Lung (tissue), 17 donors: ENCODE measurements at places on chromosomes 6 and 20. TPM values are rescaled to one million over a fixed set of nuclear protein-coding genes. Genes with fewer than 3 reads are reported as not detected.

GRCh38 chr20:32805721-32806120, 14.0 kb upstream of the MAPRE1 start:
- H3K27me3 ChIP-seq: no peaks in the 10 kb centered on the region
- no peaks in the 10 kb centered on the region for H3K36me3 ChIP-seq
- no peak overlapping the region for H3K27ac ChIP-seq
- H3K4me3 ChIP-seq: no peak overlapping the region
- H3K4me1 ChIP-seq: no peaks in the 10 kb centered on the region
- no peak for DNase-seq

The B3GALT4 gene
- 6.8 TPM for total RNA-seq

DNA sequence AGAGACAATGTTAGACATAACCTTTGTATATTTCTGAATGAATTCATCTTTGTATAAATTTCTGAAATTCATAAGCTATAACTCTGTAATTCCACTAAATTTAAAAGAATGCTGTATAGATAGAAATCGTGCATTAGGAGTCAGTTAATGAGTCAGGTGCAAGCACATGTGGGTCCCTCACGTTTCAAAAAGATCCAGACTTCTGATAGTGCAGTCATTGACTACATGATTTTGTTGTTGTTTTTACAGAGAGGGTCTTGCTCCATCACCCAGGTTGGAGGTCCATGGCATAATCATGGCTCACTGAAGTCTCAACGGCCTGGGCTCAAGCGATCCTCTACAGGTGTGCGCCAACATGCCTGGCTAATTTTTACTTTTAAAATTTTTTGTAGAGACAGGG, 14.6 kb downstream of the ESF1 start:
- peaks cover 15% of the 10 kb centered on the region for H3K36me3 ChIP-seq
- H3K4me3 ChIP-seq: no peak overlapping the region
- no peak for DNase-seq
- no peak overlapping the region for H3K27ac ChIP-seq
- H3K27me3 ChIP-seq: no peaks in the 10 kb centered on the region

DNA sequence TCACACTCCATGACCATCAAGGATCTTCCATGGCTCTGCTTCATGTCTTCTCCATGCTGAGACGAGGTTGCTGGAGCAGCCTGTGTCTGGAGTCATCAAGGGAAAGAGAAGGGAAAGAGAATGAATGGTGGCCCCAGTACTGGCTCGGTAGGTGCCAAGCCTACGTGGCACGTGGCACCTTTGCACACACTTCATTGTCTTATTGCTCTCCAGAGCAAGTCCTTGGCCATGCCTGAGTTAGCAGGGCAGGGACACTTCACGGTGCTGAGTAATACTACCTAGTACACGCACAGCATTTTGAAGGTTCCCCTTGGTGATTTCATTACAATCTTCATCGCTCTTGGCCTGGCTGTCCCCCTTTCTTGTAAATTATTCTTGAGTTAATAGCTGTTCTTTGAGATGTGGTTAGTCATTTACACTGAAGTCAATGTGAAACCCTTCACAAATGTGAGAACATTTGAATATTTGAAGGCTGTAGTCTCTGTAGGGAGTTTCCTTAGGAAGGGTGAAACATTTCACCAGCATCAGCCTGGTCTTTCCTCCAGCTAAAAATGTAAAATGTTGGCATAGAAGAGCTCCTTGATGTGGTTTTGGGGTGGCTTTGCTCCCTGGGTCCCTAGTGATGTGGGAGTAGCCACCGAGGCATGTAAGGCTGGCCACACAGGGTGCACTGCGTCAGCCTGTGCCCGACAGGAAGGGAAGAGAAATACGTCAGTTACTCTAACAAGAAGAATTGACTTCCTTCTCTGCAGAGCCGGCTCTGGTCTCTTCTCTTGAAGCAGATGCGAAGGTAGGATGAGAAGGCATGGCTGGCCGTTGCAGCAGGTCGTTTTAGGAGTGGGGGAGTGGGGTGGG, at the start of gene SYTL3:
SYTL3 (plus strand) TSS at position 766 of the 855 bp plus-strand sequence. CDS start 13,215 bp downstream, outside the sequence.
- H3K27ac ChIP-seq: peak within 1 kb of the TSS; percentile 88
- no peak within 1 kb of the TSS for H3K4me3 ChIP-seq
- no peaks in the 10 kb centered on the region for H3K36me3 ChIP-seq
- no peak for DNase-seq

DNA sequence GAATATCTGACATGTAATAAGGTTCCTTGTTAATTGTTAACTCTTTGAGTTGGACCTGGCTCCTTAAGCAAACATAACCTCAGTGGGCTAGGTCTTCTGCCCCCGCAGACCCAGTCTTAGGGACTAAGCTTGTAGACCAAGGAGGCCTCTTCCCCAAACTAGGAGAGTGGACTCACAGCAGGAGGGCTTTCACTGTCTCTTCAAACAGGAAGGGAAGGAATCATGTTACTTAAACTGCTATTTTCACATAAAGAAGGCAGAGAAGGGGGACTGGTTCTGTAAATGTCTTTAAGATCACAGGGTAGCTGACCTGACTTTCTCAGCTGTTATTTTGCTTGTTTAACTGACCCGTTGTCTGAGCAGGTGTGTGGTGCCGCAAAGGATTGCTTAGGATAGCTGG, 34.9 kb upstream of the PRDM1 start:
- no peak for DNase-seq
- H3K4me3 ChIP-seq: no peak overlapping the region

DNA sequence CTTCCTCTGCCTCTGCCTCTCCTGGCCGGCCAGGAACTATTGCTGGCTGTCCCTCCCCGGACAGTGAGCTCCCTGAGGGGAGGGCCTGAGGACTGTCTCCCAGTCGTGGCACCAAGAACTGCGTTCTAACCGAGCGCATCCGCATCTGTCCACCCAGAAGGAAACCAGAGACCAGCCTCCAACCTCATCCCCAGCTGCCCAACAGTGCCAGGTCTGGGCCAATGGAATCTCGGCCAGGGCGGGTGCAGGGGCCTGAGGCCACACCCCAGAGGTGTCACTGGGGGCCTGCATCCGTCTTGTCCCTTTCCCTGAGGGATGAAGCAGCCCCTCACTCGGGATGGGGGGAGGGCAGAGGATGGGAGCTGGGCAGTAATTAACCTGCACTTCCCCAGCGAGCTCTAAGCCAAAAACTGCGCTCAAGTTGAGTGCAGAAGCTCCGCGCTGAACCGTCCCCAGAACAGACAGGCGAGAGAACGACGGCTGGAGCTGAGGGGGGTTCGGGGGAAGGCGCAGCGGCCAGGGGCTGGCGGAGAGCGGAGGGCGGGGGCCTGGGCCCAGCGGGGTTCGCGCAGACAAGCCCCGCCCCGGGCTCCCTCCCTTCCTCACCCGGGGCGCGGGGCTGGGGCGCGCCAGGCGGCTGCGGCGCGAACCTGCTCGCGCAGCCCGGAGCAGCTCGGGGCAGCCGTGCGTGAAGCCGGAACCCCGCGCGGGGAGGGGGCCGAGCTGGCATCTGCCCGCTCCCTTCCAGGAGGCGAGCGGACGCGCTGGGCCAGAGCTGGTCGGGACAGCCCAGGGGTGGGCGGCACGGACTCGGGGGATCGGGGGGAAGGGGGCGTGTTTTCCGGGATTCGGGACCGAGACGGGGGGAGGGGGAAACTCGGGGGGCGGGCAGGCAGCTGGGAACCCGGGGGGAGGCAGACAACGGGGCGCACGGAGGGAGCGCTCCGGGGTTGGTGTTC, 1.4 kb downstream of the TFEB start:
- no peaks in the 10 kb centered on the region for H3K4me1 ChIP-seq
- no peaks in the 10 kb centered on the region for H3K27me3 ChIP-seq
- peak overlapping the region; percentile 98 for H3K27ac ChIP-seq
- DNase-seq: peak; percentile 80
- H3K36me3 ChIP-seq: no peaks in the 10 kb centered on the region

- H3K4me1 ChIP-seq: peaks cover 23% of the 10 kb centered on the region
- H3K27me3 ChIP-seq: no peaks in the 10 kb centered on the region
- no peak overlapping the region for H3K27ac ChIP-seq
- no peaks in the 10 kb centered on the region for H3K36me3 ChIP-seq
Measured at GRCh38 chr6:111478749-111479148, 4.3 kb downstream of the REV3L start.

DNA sequence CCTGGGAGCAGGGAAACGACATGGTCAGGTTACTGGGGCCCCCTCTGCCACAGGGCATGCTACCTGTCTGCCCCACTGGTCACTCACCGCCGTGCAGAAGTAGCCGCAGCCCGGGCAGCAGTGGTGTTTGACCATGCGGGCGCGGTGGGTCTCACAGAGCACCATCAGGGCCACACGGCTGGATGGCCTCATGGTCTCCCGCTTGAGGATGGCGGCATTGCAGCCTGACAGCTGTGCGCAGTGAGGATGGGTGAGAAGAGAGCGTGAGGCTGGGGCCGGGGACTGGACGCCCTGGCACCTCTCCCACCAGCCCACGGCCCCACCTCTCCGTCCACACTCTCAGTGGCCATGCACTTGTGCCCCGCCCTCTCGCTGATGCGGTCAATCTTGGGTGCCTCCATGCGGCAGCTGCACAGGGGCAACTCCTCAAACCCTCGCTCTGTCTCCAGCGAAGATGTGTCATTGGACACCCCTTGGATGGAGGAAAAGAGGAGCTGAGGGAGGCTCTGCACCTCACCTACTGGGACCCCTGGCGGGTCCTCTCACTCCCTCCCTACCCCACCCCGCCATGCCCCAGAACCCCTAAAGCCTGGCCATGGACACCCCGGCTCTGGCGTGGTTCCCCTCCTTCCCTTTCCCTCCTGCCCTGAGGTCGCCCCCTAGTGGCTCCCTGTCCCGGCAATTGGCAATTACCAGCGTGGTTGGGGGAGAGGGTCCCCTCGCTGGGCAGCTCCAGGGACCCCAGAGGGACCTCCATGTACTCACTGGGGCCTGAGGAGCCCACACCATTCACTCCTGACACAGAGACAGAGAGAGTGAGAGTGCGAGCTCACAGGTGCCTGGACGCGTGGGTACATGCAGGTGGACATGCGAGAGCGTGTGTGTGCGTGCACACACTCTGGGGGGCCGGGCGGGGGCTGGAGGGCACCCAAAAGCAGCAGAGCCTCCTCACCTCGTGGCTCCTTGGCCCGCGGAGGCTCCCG, 8.9 kb downstream of the EHMT2 start:
- H3K4me3 ChIP-seq: no peak overlapping the region
- H3K27me3 ChIP-seq: no peaks in the 10 kb centered on the region
- H3K36me3 ChIP-seq: peaks cover 58% of the 10 kb centered on the region
- no peak for DNase-seq

GRCh38 chr6:43840490-43841218, 70.6 kb downstream of the VEGFA start:
- no peaks in the 10 kb centered on the region for H3K36me3 ChIP-seq
- no peak overlapping the region for H3K27ac ChIP-seq
- DNase-seq: peak; percentile 73
- no peak overlapping the region for H3K4me3 ChIP-seq
- H3K4me1 ChIP-seq: peaks cover 12% of the 10 kb centered on the region

The FLRT3 gene
- total RNA-seq: 144 TPM

The TMEM200A gene
- 7.9 TPM for total RNA-seq

The SLC44A4 gene
- total RNA-seq: 66.4 TPM

DNA sequence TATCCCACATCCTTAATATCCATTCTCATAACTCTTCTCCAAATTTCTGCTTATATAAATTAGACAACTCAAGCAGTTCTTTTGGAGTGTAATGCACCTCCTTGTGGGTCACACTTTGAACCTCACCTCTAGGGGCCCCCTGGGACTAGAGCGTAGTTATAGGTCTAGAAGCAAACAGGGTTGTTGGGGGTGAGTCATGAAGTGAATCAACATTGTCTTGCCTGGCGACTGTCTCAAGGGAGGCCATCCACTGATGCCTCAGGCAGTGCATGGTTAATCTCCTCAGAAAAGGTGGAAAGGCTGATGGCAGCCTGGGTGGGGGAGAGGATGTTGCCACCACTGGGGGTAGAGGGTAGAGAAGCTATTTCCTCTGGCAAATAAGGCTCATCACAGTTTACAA, 129.1 kb downstream of the TNFRSF21 start:
- DNase-seq: no peak
- no peak overlapping the region for H3K27ac ChIP-seq
- no peaks in the 10 kb centered on the region for H3K36me3 ChIP-seq

The C2 gene
- 194 TPM for total RNA-seq

The KCNG1 gene
- total RNA-seq: 0.54 TPM

GRCh38 chr6:152330961-152331360, 306.2 kb downstream of the SYNE1 start:
- H3K27ac ChIP-seq: no peak overlapping the region
- H3K4me1 ChIP-seq: no peaks in the 10 kb centered on the region
- DNase-seq: no peak
- H3K27me3 ChIP-seq: no peaks in the 10 kb centered on the region
- H3K36me3 ChIP-seq: peaks cover 52% of the 10 kb centered on the region
- no peak overlapping the region for H3K4me3 ChIP-seq

- no peak overlapping the region for H3K4me3 ChIP-seq
- H3K4me1 ChIP-seq: peaks cover 9% of the 10 kb centered on the region
- H3K36me3 ChIP-seq: no peaks in the 10 kb centered on the region
- no peaks in the 10 kb centered on the region for H3K27me3 ChIP-seq
- DNase-seq: peak; percentile 78
Measured at GRCh38 chr6:149223904-149224351, 93.6 kb upstream of the TAB2 start.

DNA sequence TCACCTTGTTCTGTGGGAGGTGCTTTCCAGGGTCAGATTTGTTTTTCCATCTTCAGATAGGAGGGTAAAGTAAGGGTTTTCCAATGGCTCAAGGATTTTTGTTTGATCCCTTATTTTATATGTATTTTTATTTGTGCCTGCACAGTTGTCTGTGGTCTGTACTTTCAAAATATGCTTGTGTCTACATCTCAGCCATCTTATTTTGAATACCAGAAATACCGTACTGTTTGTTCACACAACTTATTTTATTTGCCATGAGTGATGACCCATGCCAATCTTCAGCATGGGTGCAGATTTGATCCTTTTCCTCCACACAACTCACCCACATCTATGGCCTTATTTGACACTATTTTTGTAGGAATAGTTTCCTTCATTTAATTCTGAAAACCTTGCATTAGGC, 72.2 kb upstream of the PTCHD4 start:
- no peaks in the 10 kb centered on the region for H3K36me3 ChIP-seq
- H3K27ac ChIP-seq: no peak overlapping the region
- no peak overlapping the region for H3K4me3 ChIP-seq
- no peaks in the 10 kb centered on the region for H3K4me1 ChIP-seq
- DNase-seq: no peak
- H3K27me3 ChIP-seq: no peaks in the 10 kb centered on the region
